ENCODE measurements at places on chromosomes 3 and 15. TPM values are rescaled to one million over a fixed set of nuclear protein-coding genes. Genes with fewer than 3 reads are reported as not detected.

GRCh38 chr15:99962006-99962561 is 228.8 kb upstream of the LYSMD4 start:
- no peak for ATAC-seq

- ATAC-seq: no peak
Observed at GRCh38 chr3:56012721-56013120, 455.5 kb downstream of the ERC2 start.

GRCh38 chr3:139388821-139389551 is 461 bp downstream of the COPB2 start:
- no peak for ATAC-seq

DNA sequence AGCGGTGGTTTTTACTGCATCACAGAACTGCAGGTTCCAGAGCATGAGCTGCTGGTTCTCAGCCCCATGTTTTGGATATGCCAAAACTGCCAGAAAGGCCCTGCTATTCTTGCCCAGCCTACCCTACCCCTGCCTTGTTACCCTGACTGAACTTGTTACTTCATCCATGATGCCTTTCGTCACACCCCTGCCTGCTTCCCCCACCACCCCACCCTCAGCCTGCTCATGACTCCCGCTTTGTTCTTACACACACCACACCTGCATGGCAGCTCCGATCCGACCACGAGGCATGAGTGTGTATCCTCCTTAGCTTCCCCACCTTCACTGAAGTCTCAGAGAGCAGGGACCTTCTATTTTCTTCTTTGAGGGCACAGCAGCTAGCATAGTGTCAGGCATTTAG is 5.1 kb upstream of the TM4SF1 start:
- no peak for ATAC-seq

- ATAC-seq: no peak
Observed at GRCh38 chr15:92901995-92902394, 1.9 kb downstream of the CHD2 start.

- ATAC-seq: no peak
Observed at GRCh38 chr15:93056836-93057235, 32.2 kb downstream of the RGMA start.

DNA sequence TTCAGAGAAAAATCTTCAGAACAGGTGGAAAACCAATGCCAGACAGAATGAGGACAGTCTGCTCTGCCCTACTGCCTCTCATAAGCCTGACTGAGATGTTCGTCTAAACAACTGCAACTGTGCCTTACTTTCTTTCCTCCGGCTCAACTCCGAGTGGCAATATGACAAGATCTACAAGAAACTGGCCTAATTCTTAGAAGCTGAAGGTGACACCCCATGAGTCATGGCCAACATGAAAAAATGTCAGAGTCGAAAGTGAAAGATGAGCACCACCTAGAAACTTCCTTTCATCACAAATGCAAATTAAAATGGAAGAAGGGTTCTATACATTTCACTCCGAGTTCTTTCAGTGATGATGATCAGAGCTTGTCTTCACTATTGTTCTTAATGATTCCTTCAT is 12.9 kb downstream of the PCYT1A start:
- ATAC-seq: no peak

GRCh38 chr3:14803101-14803980 is 15.4 kb upstream of the FGD5 start:
- peak; percentile 69 for ATAC-seq

DNA sequence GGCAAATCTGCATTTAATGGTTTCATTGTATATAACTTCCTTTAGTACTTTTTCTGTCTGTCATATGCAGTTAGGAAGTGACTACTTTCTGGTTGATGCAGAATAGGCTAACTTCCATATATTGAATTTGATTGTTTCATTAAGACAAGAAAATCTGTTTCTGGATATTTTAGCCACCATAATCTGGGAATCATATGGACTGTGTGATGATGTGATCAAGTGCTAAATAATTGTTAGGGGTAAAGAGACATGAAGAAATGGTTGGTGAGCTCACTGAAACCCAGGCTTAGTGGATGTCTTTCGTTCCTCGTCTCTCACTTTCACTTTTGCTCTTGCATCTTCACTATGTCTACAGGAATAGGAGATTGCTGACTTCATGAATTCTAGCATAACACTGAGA is 3.5 kb upstream of the MNS1 start:
- ATAC-seq: no peak

DNA sequence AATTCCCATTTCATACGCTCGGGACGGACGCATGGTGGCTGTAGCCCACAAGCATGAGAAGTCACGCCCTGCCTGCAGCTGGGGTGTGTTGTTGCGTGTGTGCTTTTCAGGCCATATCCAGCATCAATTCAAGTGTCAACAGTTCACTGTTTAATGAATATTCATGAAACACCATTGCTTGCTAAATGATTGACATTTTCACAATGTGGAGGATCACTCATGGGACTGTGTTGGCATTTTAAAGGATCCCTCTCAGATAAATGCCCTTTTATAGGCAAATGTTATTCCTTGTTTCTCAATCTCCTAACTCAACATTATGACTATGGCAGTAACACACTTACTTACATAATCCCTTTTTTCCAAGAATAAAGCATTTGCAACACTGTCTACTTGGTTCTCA is 511.3 kb downstream of the GABRG3 start:
- no peak for ATAC-seq

DNA sequence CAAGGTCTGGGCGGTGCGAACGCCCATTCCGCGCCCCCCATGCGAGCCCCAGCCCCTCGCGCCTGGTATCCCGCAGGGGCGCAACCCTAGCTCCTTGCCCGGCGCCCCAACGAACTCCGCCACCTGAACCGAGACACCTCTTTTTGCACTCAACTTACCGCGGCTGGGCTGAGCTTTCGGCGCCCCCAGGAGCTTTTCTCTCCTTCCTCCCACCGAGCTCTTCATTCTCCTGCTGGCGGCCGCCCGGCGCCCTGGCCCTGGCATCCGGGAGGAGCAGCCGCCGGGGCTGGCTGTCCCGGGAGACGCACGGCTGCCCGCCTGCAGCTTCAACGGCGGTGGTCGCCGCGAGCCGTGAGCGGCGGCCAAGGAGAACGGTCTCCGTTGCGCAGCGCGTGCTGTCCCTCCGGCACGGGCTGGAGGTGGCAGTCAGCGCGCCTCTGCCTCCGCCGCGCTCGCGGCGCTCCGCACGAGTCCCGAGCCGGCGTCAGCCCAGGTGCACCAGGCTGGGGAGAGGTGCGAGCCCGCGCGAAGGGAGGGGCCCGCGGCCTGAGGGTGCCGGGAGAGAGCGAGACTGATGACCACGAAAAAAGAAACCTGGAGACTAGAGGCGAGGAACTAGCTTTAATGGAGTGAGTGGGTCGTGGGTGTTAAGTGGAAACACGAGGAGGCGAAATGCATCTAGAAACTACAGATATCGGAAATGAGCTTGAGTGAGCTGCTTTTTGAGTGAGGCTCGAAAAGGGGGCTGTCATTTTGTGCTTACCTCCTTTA is 621.5 kb upstream of the ZNF385D start:
- peak; percentile 63 for ATAC-seq

DNA sequence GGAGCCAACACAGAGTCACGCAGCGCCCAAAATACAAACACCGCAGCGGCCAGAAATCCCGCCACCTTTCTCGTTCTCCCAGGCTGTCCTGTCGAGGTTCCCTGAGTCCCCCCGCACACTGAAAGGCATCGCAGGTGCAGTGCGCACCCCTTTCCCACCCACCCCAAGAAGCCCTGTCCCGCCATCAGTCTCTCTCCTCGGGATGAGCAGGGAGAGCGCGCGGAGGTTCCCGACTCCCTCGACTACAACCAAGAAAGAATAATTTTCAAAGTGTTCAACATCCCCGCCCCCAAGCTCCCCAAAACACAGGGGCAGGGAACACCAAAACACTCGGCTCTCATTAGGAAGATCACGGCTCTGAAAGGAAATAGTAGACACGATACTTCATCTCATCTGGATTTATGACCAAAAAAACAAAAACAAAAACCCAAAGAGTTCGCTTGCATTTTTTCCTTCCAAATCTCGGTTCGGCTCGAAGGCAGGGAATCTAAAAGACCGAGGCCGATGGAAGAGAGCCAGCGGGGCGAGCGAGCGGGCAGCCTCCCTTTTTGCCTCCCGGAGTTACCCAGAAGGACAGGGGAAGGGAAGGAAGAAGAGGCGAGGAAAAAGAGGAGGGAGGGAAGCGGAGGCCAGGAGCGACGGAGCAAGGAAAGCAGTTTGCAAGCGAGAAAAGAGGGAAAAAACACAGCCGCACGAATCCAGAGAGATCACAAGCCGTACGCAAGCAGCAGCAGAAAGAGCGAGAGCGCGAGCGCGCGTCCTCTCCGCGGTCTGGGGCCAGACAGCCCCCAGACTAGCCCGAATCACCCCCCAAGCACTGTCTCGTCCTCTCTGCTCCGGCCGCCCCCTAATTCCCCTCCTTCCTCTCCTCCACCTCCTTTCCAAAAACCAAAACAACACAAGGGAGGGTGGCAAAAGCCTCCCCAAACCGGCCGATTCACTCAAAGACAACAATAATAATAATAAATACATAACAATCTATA is 808 bp downstream of the BCL6 start:
- no peak for ATAC-seq

- no peak for ATAC-seq
Observed at GRCh38 chr3:136632625-136633081, 119.5 kb downstream of the STAG1 start.

GRCh38 chr15:101078669-101079323 is 159.6 kb downstream of the LRRK1 start:
- ATAC-seq: no peak

GRCh38 chr3:118761291-118761606 is 273.4 kb downstream of the IGSF11 start:
- no peak for ATAC-seq

DNA sequence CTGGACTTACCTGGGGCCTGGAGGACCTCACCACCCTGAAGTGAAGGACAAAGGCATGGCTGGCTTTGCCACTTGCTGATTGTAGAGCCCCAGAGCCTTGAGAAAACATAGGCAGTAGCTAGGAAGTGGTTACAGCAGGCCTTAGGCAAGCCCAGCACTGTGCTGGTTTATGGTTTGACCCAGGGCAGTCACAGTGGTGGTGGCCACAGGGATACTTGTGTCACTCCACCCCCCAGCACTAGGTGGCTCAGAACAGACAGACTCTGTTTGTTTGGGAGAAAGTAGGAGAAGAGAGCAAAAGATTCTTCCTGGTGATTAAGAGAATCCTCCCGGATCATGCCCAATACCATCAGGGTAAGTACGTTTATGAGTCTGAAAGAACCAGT is 13.2 kb upstream of the COL8A1 start:
- ATAC-seq: no peak

GRCh38 chr3:183587336-183587735 is 31.8 kb upstream of the KLHL6 start:
- ATAC-seq: no peak

- ATAC-seq: no peak
Observed at GRCh38 chr15:89122505-89123180, 34.4 kb downstream of the ABHD2 start.

DNA sequence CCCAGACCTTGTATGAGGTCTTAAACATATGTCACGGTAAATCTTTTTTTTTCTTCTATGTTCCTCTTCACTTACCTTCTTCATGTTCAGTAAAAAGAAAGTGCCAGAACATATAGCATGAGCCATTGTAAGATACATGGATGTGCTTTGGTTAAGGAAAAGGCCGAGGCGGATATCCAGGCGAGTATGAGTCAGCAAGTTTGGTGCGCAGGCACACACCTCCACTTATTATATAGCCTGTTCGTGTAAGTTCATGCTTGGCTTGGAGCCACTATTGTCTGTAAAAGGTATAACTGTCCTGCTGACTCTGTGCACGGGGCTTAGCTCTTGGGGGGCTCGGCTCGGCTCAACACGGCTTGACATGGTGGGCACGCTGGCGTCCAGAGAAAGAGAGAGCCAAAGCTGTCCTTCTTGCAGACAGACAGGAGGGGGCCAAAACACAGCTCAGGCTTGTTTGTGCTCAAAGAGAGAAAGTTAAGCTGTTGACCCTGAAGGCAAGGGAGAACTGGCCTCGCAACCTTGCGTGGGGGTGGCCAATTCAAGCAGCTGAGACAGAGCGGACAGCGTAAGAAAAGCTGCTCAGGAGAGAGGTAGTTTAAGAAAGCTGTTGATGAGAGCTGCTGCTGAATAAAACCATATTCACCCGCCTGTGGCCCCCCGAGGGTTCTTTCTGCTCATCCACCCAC is 251.2 kb downstream of the SLC9A9 start:
- ATAC-seq: no peak

- no peak for ATAC-seq
Observed at GRCh38 chr3:138371070-138371965, 22.9 kb downstream of the MRAS start.

GRCh38 chr3:19432669-19433068 is 284.4 kb downstream of the KCNH8 start:
- ATAC-seq: no peak

GRCh38 chr3:78322780-78323179 is 1282.9 kb downstream of the ROBO2 start:
- no peak for ATAC-seq

DNA sequence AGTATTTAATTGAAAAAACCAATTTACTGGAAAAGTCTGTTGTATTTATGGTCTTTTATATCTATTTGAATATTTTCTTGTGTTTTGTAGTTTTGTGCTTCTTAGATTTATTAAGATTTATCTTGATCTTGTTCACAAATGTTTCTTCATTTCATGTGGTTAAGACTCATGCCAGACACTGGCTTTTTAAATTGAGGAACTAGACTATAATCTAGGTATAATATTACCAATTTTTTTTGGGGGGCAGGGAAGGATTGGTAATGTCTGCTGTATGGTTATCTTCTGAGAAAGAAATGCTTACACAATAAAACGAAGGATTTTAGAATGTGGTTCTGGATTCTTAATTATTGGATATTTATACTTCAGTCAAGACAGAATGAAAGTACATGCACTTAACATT is 24.9 kb downstream of the AP4E1 start:
- no peak for ATAC-seq

GRCh38 chr15:47736143-47736786 is 19.0 kb downstream of the SEMA6D start:
- no peak for ATAC-seq

- no peak for ATAC-seq
Observed at GRCh38 chr3:44252332-44252959, 10.8 kb downstream of the TOPAZ1 start.

DNA sequence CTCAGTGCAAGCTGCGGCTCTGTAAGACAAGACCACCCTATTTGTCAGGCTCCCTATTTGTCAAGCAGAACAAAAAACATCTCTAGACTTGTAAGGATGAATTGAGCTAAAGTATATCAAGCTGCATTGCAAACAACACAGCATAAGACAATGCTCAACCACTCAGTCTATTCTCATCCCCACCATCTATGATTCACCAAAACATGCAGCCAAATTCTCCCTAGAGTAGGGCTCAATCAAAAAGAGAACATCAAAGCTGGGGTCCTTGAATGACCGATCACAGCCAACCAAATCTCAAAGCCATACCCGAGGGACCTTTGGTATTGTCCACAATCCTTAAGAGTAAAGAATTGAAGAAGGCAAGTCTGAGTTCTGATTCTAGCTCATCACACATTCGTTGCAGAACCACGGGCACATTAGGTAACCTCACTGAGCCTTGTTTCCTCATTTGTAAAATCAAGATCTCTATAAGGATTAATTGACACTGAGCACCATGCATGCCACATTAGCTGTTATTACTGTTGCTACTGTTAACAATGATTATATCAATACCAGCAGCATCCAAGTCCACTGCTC is 31.2 kb downstream of the RFTN1 start:
- ATAC-seq: no peak

GRCh38 chr3:189331002-189331418 is 159.2 kb downstream of the TPRG1 start:
- ATAC-seq: no peak

Gene EIF4E3
- 46.4 TPM for total RNA-seq

Gene PDCD7
- 30.8 TPM for total RNA-seq

Gene SLC12A1
- not detected for total RNA-seq

Gene BCHE
- total RNA-seq: 96.2 TPM

Gene CHL1
- total RNA-seq: 33.0 TPM

Gene COL6A5
- not detected for total RNA-seq

Gene KLHL18
- 23.3 TPM for total RNA-seq

Gene LSAMP
- total RNA-seq: 9.3 TPM

Gene GP9
- not detected for total RNA-seq

Gene PIERCE2
- total RNA-seq: 3.3 TPM
